ENCODE measurements at places on chromosomes 16 and 17.

GRCh38 chr16:85979605-85980004 lies 80.6 kb downstream of the IRF8 start:
- no peak for DNase-seq

- peak; percentile 27 for DNase-seq
Observed at GRCh38 chr17:50184611-50185398, 16.6 kb downstream of the COL1A1 start.

DNA sequence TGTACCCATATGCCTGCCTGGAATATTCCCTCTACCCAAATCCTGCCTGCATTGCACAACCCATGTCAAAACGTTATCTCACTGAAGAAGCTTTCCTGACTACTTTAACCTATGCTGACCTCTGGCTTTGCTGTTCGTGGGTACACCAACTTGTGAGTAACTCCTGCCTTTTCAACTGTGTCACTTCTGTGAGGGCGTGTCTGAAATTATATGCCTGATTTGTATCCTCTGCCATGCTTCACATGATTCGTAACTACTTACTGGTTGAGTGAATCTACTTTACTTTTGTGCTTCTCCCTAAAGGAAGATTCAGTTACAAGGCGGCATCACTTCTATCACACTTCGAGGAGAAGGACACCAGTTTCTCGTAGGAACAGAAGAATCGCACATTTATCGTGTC lies 33.3 kb upstream of the USP43 start:
- DNase-seq: no peak

- no peak for DNase-seq
Observed at GRCh38 chr17:44967907-44968224, 237 bp downstream of the C1QL1 start.

- DNase-seq: no peak
Observed at GRCh38 chr17:83189044-83190003, 109.9 kb downstream of the METRNL start.

- DNase-seq: peak; percentile 43
Observed at GRCh38 chr16:57284209-57284951, at the start of gene PLLP. TSS of gene PLLP (minus strand) at chr16:57284672. CDS start at chr16:57284540, 132 bp downstream.

GRCh38 chr16:24497440-24497839 lies 41.9 kb upstream of the RBBP6 start:
- no peak for DNase-seq

GRCh38 chr17:31200287-31200686 lies 96.8 kb downstream of the OMG start:
- DNase-seq: no peak

DNA sequence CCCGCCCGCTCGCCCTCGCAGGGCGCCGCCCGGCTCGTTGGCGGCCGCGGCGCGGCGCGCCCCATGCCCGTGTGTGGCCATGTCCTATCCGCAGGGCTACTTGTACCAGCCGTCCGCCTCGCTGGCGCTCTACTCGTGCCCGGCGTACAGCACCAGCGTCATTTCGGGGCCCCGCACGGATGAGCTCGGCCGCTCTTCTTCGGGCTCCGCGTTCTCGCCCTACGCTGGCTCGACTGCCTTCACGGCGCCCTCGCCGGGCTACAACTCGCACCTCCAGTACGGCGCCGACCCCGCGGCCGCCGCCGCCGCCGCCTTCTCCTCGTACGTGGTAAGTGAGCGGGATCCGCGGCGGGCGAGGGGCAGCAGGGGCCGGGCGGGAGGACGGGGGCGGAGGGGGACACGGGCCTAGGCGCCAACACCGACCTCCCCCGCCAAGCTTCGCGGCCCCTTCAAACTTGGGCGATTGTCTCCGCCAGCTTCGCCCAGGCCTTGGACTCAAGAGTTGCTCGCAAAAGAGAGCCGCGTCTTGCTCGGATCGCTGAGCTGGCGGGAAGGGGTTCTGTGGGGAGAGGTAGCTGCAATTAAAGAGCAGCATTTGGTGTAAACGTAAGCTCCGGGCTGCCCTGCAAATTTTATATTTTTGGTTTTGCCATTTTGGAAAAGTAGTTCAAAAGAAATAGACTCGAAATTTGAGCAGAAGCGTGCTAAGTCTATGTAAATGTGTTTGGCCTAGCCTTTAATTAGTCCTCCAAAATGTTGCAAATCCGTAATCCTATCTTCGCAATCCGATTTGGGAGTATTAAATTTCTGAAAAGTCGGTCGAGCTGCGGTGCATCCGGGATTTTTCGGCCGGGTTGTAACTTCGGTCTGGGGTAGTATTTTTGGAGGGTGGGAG lies 702 bp downstream of the IRX5 start:
- DNase-seq: no peak

- no peak for DNase-seq
Observed at GRCh38 chr16:21663889-21664647, at the start of gene OTOA. TSS of gene OTOA (plus strand) at chr16:21663968. CDS start at chr16:21678515, 14,547 bp downstream.

DNA sequence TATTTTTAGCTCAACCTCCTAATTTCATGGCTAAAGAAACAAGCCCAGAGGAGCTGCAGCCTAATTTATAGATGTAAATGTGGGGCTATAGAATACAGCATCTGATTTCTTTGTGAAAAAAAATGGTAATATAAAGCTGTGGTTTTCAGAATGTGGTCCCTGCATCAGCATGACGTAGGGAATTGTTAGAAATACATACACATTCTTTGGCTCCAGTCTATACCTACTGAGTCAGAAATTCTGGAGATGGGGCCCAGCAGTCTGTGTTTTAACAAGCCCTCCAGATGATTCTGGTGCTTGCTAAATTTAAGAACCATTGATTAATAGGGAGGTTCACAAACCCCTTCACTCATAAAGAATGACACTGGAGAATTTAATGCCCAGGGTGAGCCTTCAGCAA lies 18.1 kb upstream of the MYH8 start:
- DNase-seq: no peak

- no peak for DNase-seq
Observed at GRCh38 chr17:76462556-76463290, 4.7 kb upstream of the AANAT start.

DNA sequence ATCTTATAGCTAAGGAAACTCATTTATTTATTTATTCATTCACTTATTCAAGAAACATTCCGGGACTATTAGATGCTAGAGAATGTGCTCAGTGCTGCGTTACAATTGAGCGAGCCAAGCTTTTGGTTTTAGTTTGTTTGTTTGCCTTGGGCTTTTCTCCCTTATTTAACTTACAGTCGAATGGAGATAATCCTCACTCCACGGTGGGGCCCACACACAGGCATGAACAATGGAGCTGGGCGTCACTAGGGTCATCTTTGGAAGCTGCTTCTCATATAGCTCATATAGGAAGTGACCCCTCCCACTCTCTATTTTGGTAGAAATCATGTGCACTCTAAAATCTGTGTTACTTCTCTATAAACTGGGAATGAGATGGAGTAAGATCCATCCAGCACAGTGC lies 210.0 kb downstream of the TMEM114 start:
- DNase-seq: no peak

DNA sequence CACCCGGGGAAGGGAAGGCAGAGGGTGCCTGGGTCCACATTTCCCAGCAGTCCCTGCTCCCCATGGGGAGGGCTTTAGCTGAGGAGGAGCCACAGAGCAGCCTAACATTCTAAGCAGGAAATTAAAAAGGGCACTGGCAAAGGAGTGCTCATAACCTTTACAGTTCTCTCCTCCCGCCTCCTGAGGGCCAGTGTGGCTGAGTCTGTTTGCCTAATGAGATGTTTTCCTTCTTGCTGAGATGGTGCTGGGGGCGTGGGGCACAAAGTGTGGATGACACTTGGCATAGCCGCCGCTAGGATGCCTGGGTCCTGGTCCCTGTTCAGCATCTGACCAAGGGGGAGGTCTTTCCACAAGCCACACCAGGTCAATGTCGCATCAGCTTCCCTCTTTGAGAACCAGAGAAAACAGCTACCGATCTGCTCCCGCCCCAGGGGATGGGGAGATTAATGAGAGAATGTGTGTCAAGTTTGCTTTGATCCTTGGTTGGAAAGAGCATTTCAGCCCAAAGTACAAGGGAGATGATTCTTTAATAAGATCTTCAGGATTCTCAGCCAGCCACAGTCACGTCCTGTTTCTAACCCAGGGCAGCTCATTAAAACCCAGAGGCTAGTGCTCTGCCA lies 5.8 kb downstream of the KIF18B start:
- no peak for DNase-seq

DNA sequence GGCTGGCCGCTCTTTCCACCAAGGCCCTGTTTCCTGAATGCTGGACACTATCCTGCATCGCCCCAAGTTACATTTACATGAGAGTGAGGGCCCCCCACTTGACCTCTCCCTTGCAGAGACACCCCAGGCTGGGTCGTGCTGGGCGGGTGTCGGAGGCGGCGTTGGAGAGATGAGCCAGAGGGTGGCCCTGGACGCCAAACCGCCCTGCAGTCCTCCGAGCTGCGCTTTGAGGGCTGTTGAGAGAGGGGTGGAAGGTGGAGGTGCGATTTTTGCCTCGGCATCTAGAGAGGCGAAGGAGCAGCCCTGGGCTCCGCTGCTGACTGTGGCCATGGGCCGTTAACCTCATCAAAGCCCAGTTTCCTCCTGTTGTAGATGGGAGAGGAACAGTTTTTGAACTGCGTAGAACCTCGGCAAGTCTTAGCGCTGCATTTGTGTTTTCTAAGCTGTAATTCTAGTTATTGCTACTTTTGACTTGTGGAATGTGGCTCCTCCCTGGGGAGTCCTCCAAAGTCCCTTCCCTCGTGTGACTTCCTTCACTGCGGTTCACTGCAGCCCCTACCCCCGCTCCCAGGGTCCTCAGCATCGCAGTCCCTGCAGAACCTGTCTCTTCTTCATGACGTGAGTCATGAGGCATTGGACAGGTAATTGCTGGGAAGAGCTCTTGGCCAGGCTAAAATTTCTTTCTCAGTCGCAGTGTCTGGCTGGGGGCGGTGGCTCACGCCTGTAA lies 986 bp upstream of the ELOB start:
- DNase-seq: peak; percentile 50

- no peak for DNase-seq
Observed at GRCh38 chr17:57135026-57135788, 50.2 kb downstream of the AKAP1 start.

DNA sequence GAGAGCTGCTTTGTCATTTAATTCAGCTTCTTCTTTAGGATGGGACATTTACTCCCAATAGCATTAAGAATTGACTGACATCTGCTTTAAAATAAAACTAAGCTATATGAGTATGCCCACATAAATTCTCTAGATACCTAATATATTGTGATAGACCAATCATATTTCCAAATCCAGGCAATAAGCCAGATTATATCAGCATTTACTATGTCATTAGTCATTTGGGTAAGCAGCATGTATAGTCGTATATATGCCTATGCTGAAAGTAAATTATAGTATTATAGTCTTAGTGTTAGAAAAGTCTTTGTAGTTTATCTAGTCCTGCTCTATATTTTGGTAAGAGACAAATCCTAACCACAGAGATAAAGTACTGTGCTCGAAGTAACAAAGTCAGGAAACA lies 958.1 kb downstream of the KCNJ2 start:
- DNase-seq: no peak

GRCh38 chr16:51166541-51166940 lies 15.5 kb upstream of the SALL1 start:
- DNase-seq: no peak

GRCh38 chr16:56628486-56629350 lies 3.1 kb downstream of the MT1E start:
- DNase-seq: no peak

DNA sequence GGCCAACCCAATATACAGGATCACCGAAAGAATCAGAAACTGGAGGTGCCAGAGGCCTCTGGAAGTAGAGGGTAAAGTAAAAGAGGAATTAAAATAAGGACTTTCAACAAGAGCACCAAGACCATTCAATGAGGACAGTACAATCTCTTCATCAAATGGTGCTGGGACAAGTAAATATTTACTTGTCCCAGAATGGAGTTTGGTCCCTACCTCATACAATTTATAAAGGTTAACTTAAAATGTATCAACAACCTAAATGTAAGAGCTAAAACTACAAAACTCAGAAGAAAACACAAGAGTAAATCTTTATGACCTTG lies 56.5 kb downstream of the USP31 start:
- no peak for DNase-seq

DNA sequence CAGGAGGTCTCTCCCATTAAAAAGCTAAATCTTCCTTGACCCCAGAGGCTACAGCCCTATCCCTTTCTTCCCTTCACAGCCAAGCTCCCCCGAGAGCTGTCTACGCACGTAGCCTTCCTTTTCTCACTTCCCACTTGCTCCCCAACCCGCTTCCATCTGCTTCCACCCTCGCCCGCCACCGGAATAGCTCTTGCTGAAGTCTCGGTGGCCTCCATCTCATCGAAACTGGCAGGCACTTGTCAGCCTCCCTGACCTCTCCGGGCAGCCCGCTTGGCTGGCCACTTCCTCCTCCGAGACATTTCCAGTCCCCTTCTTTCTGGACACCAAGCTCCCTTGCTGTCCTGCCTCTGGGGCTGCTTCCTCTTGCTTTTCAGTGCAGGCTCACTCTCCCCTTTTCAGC lies 10.7 kb upstream of the EPOP start:
- peak; percentile 33 for DNase-seq

GRCh38 chr17:55426851-55427586 lies 5.4 kb upstream of the MMD start:
- DNase-seq: no peak

All from CD4-positive, alpha-beta T cell treated with Interleukin-4 for 1 hour (primary cell).